ENCODE measurements at places on chromosomes 1 and 21. TPM values are rescaled to one million over a fixed set of nuclear protein-coding genes. Genes with fewer than 3 reads are reported as not detected.

EXO1 gene
- not detected for total RNA-seq

- DNase-seq, result no peak
These were observed 56.8 kb upstream of the PTGFRN start for GRCh38 chr1:116852910-116853309.

IFI16 gene
- total RNA-seq, result 14.2 TPM

DNA sequence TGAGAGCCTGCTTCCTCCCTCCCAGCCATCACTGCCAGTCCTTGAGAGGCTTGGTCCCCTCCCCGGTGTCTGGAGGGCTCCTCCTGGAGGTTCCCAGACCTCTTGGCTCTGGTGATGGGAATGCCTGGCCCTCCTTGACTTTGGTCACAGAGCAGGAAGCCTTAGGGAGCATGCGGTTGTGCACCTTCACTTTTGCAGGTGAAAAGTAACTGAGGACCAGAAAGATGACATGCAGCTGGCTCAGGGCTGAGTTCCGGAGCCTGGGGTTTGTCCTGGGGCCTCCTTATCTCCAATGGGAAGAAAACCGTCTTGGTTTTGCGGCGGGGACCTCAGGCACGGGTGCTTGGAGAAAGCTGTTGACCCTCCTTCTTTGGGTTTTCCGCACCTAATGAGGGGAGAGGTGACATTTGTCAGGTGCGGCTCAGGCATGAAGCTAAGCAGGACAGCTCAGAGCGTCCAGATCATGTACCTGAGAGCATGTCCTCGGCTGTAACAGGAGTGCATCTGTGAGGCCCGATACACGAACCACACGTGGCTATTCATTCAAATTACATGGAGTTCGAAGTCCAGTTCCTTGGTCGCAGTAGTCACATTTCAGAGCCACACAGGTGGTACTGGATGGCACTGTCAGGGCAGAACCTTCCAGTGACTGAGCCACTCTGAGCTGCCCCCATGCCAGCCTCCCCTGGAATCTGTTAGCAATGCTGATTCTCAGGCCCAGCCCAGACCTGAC lies 608 bp upstream of the MX2 start:
- DNase-seq, result no peak

GRCh38 chr1:6600410-6601048 lies 2.1 kb downstream of the KLHL21 start:
- DNase-seq, result no peak

GRCh38 chr1:76511558-76512179 lies 355.6 kb upstream of the ST6GALNAC5 start:
- no peak for DNase-seq

DNA sequence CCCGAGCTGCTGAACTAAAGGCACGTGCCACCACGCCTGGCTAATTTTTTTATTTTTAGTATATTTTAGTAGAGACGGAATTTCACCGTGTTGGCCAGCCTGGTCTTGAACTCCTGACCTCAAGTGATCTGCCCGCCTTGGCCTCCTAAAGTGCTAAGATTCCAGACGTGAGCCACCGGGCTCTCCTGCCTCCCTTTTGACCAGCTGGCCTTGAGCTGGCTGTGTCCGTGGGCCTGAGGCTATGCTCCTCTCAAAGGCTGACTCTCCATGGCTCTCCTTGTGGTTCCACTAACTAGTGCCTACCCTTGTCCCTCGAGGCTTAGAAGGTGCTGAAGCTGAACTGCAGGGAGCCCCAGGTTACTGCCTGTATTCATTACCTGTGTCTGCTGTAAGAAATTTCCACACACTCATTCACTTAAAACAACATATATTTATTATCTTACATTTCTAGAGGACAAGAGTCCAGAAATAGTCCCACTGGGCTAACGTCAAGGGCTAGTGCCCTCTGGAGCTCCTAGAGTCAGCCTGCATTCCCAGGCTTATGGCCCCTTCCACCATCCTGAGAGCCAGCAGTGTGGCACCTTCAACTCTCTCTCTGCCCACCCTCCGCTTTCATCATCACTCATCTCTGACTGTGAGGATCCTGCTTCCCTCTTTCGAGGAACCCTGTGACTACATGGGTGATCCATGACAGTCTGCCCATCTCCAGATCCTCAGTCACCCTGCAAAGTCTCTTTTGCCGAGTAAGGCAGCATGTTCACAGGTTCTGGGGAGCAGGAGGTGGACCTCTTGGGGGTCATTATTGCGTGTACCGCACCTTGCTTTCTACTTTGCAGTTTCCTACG lies 34.9 kb downstream of the ETS2 start:
- no peak for DNase-seq

MYOG gene
- 21.4 TPM for total RNA-seq

DNA sequence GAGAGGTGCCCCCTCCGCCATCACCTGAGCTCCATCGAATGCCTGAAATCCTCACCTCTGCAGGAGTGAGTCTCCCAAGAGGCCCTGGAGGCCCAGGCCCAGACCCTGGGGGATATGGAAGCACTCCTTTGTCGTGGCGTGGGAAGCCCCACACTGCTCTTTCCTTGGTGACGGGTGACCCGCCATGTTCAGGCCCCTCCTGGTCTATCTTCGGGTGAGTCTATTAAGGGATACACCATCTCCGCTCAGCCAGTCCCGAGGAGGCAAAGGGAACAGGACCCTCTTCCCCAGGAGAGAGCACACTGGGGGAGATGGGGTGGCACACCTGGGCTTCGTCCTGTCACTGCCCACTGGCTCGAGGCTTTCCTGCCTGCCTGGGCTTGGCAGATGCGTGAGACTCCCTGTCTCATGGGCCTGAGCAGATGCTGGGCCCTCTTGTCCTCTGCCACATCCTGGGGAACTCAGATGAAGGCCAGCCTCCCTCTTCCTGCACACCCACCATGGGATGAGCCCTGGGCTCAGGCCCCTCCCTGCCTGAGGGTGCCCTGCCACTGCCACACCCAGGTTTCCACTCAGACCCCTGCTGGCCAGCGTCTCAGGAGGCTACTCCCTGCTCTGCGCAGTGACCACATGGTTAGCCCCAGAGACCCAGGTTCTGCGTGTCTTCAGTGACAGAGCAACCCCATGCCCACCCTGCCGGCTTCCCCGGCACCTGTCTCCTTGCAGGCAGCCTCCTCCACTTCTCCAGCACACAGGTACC lies 3.8 kb upstream of the NPHP4 start:
- peak; percentile 9 for DNase-seq

DNA sequence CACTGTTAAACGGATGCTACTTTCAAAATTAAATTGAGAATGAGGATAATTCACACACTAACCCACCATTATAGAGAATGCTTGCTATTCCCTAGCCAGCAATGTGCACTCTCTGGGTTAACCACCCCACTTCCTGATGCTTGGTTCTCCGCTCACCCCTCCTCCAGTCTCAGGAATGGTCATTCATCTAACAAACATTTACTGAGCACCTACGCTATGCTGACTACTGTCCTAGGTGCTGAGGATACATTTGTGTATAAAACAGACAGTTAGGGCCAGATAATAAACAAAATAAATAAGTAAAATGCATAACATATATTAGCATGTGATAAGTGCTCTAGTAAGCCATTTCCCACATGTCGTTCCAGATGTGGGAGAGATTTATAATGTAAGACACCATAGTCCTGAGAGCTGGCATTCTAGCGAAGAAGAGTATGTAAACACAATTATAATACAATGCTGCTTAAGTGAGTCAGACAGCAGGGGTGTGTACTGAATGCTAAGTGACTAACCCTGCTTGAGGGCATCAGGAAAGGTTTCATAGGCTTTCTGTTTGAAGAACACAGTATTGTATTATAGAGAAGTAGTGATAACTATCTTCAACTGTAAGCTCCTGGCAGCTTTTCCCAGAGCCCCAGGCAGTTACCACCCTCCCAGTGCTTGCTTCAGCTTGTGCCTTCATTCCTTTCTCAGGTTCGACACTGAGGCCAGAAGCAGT lies 126.7 kb upstream of the CACHD1 start:
- no peak for DNase-seq

RHCE gene
- 1.0 TPM for total RNA-seq

CDC42 gene
- 109 TPM for total RNA-seq

DNAJC28 gene
- 1.5 TPM for total RNA-seq

OR2G6 gene
- not detected for total RNA-seq

DNA sequence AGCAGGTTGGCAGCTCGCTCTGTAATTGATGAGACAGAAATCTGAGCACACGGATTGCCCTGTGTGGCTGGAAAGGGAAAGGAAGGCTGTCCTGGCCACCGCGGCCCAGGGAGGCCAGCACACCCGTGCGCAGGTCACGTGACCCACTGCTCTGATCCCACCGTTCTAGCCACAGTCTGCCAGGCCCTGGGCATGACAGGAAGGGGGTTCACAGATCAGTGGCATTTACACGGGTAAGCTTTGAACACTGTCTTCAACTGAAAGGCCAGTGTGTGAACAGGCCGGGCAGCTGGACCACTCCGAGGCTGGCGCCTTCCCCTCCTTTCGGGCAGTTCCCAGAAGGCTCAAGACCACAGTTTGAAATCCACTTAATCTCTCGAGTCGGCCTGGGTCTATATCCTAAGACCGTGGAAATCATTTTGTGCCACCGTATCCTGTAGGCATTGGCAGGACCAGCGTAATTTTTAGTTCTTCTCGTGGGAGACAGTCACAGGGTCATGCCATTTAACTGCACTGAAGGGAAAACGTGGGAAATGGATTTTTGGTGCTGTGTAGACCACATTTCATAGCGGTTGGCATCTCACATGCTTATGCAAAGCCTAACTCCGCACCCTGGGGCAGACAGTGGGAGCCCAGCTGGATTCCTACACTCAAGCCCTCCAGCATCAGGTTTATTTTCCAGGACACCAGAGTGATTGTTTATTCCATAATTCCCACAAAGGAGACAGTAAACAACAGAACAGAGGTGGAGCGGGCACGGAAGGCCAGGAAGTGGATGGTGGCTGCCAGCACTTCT lies 3.1 kb upstream of the ADARB1 start:
- DNase-seq, result peak; percentile 54

DNA sequence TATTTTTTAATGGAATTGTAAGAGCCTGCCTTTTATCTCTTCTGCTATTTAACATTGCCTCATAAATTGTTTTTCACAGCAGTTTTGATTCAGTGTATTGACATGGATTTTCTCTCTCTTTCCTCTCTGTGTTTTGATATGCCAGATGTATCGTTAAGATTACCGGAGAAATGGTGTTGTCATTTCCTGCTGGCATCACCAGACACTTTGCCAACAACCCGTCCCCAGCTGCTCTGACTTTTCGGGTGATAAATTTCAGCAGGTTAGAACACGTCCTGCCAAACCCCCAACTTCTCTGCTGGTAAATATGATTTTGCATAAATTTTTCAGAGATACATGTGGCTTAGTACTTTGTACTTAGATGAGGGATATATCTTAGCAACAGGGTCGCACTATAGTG lies 23.1 kb upstream of the DYNLT5 start:
- DNase-seq, result no peak

- no peak for DNase-seq
These were observed 4.4 kb downstream of the HAX1 start for GRCh38 chr1:154276797-154277196.

ESPN gene
- not detected for total RNA-seq

DNA sequence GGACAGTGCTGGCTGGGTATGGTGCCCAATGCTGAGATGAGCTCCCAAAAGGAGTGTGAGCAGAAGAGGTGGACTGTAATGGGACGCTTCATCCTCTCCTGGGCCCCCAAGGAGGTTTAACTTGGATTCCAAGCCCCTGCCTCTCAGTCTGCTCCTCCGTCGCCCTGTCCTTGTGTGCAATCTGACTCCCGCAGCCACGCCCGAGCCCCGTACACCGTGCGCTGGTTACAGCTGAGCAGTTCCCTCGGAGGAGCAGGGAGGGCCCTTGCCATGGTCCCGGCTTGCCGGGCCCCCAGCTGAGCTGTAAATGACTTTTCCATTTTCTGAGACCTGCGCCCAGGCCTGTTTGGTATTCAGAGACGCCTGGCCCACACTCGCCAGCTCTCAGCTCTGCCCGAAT lies 53.7 kb downstream of the PAX7 start:
- no peak for DNase-seq

DNA sequence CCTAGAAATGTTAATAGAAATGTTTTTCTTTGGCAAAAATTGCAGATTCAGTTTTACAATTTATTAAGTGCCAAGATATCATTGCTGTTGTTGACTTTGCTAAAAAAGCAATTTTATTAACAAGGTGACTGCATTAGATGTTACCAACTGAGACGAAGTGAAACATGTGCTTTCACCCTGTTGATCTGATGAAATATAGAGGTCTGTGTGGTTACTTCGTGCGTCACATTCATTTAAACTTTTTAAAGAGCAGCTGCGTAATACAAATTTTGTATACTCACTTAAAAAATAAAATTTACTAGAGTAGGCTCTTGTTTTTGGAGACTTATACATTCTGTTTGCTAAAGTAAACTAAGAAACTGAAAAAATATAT lies 465.7 kb downstream of the USP25 start:
- DNase-seq, result no peak

DNA sequence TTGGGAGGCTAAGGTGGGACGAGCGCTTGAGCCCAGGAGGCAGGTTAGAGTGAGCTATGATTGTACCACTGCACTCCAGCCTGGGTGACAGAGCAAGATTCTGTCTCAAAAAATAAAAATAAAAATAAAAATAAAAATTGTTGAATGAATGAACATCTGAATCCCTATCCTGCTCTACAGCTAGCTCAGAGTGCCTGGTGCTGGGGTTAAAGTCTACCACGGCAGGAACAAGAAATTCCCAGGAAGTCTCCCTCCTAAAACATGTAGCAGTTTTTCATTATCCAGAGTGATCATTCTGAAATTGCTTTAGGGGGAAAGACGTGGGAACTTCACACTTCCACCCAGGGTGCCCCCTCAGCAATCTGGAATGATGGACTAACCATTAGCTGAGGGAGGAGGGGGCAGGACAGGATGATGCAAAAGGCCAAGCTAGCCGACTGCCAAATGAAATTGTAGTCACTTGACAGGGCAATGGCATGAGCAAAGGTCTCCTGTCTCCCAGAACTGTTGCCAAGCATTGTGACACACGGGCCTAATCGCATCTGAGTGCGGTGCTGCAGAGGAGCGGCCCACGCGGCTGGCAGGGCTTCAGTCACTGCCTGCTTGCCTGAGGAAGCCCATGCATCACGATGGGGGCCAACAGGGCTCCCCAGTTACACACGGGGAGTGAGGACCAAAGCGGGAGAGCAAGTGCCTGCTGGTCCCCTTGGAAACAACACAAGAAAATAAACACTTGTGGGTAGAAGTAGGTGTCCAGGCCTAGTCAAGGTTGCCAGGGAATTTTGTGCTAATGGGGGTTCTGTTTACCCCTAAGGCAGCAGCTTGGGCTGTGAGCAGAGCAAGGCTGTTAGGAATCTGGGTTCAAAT lies 85.7 kb downstream of the NENF start:
- DNase-seq, result peak; percentile 61

- no peak for DNase-seq
These were observed 8.7 kb downstream of the RNF220 start for GRCh38 chr1:44413740-44414139.

DNA sequence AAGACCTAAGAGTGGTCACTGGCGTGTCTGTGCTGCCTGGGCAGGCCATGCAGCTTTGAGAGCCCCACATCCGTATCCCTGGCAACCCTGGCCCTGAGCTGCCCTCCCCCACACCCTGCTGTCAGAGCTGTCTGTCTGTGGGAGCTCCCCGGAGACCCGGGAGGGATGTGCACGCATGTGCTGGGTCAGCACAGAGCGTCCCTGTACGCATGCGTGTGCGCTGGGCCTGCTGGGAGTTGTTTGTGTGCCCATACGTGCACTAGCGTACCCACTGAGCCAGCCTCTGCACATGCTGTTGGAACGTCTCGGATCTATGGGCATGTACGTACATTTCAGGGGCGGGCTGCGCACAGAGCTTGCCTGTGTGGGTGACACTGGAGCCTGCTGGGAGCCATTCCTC lies 89.3 kb downstream of the EPHB2 start:
- DNase-seq, result no peak
